AG08396 (cell line): ENCODE measurements at places on chromosomes 12 and 14.
A peak's percentile ranks its signal among the peaks of the same experiment; 100 is the strongest.

DNA sequence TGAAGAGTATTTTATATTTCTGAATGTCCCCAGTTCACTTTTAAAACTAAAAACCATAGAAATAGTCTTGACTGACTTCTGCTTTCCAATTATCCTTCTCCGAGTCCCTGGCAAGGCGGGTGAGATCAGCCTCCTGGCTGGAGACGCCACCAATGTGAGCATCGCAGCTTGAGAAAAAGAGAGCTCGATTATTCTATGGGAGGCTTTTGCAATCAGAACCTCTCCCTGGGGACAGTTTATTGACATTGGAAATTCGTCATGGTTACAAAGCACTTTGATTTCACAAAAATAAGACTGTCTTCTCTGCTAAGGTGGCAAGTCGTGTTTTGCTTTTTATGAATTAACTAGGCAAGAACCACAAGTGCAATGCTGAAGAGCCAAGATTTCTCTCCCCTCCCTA is 23.6 kb upstream of the GPHB5 start:
- no peak for DNase-seq

DNA sequence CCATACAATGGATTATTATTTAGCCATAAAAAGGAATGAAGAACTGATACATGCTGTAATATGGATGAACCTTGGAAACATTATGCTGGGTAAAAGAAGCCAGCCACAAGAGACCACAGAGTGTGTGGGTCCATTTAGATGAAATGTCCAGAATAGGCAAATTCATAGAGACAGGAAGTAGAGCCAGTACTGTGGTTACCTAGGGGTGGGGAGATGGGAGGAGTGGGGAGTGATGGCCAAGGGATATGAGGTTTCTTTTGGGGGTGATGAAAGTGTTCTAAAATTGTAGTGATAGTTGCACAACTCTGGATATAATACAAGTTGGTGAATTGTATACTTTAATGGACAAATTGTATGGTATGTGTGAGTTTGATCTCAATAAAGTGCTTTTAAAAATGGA is 18.6 kb downstream of the JDP2 start:
- no peak for DNase-seq

GRCh38 chr14:102234331-102235264 is 70.4 kb downstream of the MOK start:
- no peak for DNase-seq

DNA sequence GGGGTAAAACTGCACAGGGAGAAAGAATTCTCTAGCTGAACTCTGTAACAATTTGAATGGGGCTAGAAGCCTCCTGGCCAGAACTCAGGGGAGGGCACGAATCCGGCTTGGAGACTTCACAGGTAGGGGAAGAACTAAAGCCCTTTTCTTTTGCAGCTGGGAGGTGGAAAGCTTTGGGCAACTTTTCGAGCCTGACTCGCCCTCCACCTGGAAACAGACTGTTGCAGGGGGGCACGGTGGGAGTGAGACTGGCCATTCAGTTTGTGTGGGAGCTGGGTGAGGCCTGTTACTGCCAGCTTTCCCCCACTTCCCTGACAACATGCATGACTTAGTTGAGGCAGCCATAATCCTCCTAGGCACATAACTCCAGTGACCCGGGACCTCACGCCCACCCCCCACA is 135.8 kb downstream of the PLCZ1 start:
- DNase-seq = no peak

- DNase-seq = no peak
These were observed 1.9 kb upstream of the MYF5 start for GRCh38 chr12:80714846-80715245.

DNA sequence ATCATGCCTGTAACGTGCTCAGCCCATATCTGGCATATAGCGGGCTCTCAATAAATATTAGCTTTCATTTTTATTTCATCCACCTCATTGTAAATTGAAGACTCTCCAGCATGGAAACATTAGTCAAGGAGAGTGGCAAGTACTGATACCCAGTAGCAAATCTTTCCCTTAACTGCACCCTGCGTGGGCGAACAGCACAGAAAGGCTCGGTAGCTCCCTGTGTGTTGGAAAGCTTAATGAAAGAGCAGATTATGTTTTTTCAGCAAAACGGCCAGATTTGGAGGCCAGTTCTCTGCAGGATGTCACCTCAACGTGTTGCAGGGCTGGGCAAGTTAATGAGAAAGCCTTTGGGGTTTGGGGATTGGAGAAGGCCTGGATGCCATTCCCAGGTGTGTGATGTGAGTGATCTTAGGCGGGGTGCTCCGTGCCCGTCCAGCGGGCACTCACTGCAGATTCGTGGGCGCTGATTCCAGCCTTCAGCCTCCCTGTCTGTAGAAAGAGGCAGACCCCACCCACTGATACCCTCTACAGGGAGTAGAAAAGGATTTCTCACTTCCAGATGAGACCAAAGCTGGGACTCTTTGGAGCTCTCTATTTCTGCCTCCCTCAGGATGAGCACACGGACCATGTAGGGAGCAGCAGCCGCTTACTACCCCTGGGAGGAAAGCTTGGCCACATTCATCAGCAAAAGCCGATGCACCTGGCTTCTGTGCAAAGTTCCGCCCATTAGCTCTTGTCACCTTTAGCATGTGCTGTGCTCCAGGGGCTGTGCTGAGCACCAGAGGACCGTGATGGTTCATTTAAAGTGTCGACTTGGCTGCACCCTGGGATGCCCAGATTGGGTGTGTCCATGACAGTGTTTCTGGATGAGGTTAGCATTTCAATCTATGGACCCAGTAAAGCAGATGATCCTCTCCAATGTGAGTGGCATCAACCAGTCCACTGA is 29.1 kb downstream of the C14orf132 start:
- no peak for DNase-seq

DNA sequence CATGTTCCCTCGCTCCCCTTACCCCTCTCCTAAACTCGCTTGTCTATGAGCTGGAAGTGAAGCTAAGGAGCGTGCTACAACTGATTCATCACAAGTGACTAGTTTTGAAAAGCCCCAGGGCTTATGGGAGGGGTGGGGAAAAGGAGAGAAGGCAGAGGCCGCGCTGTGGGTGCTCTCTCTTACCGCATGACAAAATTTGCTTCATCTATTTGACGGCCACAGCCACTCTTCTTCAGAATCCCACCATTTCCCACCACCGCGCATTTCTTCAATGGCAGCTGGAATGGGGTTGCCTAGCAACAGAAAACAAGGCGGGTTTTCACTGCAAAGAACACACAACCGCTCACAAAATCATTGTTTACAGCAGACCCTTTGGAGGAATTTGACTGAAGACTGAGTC is 79.4 kb downstream of the ST8SIA1 start:
- no peak for DNase-seq

DNA sequence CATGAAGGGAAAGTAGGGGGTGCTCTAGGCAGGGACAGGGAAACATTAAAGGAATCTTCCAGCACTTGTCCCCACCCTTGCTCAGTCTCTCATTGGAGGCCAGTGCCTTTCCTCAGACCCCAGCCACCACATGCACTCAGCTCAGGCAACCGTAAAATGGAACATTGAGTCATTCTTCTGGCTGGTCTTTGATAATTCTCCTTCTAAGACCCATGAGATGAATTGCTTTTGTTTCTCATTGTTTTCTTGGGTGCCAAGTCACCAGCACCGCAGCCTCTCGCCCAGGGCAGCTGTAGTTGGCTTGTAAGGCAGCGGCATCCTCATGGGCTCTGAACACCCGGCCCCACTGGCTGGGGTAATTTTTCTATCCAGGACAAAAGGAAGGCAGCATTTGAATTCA is 108.2 kb downstream of the PHETA1 start:
- no peak for DNase-seq

GRCh38 chr14:61737915-61738314 is 24.3 kb upstream of the SNAPC1 start:
- DNase-seq = no peak

GRCh38 chr12:124655048-124655697 is 87.8 kb upstream of the NCOR2 start:
- DNase-seq = peak; percentile 77
